Activated CD4-positive, alpha-beta T cell treated with anti-CD3 and anti-CD28 coated beads, Interleukin-2, Interleukin-6, amounts not matched to agents 100 ng/mL and 50 ng/mL, durations not matched to agents 16 hours and 8 hours (primary cell): ENCODE measurements at places on chromosomes 2 and 18.

DNA sequence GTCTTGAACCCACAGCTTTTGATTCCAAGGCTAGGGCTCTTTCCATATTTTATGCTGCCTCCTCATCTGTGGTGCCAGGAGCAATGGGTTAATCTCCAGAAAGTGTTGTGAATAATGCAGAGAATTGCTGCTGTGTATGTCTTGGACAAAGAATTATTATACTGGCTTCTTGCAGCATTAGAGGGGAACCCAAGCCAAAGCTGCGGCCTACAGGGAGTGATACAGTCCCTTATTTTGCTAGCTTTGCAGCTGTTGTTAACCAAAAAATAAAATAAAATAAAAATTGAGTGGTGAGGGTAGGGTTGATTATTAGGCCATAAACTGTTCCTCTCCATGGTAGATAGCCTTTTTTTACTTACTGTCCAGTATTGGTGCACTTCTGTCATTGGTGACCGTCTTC is 16.7 kb downstream of the WIPF1 start:
- DNase-seq = no peak

DNA sequence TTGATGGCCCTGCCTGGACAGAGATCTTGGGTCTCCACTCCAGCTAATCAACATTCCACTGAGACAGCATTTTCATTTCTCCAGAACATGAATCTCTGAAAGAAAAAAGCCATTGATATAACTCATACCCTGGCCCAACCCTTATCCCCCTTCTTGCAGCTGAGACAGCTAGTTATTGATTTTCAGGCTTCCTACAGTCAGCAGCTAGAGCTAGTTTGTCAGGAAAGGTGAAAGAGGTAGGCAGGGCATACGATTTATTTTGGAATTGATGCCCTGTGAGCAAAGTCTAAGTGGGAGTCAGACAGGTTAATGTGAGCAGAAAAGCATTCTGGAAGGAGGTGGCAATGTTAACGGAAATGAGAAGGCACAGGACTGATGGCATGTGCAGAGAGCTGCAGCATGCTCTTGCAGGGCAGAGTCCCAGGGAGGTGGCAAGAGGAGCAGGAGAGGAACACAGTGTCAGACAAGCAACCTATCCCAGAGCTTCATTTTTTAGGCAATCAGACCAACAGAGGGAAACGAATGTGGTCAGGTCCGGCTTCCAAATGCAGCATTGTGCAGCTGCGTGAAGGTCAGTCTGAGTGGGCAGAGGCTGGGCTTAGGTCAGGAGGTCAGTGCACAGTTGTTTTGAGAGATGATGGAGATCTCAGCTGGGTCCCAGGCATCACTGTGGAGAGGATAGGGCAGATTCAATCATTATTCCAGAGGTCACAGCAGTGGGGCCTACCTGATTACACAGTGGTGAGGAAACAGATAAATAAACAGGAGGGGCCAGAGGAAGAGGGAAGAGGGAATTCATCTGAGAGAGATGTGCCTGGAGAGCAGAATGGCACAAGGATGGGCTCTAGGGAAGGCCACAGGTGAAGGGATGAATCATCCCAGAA is 134.8 kb downstream of the CMPK2 start:
- DNase-seq = no peak

DNA sequence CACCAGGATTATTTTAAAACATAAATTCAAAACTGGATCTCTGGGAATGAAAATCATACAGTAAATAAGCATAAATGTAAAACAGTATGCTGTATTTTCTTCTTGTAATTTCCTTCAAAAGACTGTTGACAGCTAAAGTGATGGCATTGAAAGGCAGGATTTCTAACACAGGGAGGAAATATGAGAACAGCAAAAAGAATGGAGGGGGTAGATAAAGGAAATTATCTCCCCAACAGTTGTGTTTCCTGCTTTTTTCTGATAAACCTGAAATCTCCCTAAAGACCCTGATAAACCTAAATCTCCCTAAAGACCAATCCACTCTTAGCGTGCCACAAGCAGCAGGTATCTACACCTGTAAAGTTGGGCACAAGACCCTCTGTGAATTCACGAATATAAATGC is 50.8 kb downstream of the PIAS2 start:
- DNase-seq = no peak

DNA sequence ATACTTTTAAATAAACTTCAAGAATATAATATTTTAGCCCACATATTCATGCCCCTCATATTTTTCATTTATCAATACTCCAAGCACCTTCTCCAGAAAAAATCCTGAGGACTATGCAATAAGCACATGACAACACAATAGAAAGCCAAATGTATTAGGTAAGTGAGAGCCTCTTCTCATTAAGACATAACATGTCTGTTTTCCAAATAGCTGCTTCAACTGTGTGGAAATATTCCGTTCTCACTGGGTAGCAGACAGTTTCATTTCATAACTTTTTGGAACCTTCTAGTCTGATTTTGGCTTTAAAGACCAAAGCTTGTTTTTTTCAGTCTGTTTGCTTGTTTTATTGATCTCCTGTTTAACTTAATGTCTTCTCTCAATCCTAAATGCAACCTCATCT is 137.8 kb downstream of the PIK3C3 start:
- DNase-seq = no peak

DNA sequence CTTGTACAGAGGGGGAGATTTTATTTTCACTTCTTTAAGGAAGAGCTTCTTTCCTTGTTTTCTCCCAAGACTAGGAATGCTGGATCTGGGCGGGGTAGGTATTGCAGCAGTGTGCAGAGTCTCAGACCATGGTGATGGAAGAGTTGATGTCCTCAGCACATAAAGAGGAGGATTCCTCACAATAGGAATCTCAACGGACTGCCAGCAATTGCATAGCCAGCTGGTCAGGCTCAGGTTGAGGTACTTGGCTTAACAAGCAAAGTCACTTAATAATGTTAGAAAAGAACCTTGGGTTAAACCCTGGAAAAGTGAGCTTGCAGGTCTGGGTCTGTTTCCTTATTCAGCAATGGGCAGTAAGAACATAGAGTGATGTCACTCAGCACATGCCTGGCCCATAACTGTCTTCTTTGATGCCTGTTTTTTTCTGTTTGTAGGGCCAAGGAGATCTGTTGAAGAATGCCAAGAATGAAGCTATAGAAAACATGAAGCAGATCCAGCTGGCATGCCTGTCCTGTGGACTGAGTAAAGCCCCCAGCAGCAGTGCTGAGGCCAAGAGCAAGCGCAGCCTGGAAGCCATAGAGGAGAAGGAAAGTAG is 342.1 kb downstream of the PLCL1 start:
- DNase-seq = no peak

GRCh38 chr2:241558532-241559322 is at the start of gene BOK:
BOK (plus strand) TSS chr2:241558745; CDS start chr2:241559484, 739 bp downstream.
- DNase-seq = no peak
